ENCODE measurements at places on chromosomes 5 and 9.
A peak's percentile ranks its signal among the peaks of the same experiment; 100 is the strongest.

- DNase-seq, result no peak
Observed at GRCh38 chr5:178389796-178390195, 157.2 kb upstream of the PHYKPL start.

- no peak for DNase-seq
Observed at GRCh38 chr9:81825846-81826516, 102.2 kb upstream of the SPATA31D4 start.

- DNase-seq, result no peak
Observed at GRCh38 chr5:42612750-42613366, 143.8 kb upstream of the CCDC152 start.

GRCh38 chr9:133687856-133688761, 50.0 kb downstream of the SARDH start:
- DNase-seq, result no peak

- DNase-seq, result no peak
Observed at GRCh38 chr5:41763081-41763480, 107.1 kb downstream of the OXCT1 start.

DNA sequence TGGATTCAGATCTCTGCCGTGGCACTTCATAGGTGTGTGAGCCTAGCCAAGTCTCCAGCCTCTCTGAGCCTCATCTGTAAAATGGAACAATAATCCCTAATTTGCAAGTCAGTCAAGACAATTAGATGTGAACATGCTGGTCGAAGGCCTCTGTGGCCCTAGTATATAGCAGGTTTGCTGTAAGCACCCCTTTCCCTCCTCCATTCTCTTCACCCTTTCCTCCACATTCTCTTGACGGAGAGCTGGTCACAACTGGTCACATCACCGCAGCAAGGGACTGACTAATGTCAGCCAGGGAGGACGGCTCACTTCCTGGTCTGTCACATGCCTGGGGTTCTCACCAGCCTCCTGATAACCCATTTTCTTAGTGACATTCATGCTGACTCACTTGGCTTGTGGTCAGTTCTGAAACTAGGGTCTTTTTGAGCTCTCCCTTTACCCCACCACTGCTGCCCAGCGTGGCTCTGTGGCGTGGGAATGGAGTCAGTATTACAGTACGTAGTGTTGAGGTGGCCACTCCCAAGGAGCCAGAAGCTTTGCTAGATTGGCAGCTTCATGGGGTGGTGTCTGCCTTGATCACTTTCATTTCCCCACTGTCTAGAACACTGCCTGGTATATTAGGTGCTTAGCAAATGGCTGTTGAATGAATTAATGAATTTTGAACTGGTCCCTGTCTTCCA, 47.8 kb downstream of the ERGIC1 start:
- no peak for DNase-seq

DNA sequence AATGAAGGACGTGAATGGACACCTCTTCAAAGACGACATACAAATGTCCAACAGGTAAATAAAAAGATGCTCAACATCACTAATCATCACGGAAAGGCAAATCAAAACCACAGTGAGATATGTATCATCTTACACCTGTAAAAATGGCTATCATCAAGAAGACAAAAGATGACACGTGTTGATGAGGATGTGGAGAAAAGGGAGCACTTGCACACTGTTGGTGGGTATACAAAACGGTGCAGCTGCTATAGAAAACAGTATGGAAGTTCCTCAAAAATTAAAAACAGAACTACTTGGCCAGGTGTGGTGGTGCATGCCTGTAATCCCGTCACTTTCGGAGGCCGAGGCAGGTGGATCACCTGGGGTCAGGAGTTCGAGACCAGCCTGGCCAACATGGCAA, 47.9 kb downstream of the STK10 start:
- no peak for DNase-seq

GRCh38 chr9:69324549-69325401, at the start of gene ENTREP1:
Gene ENTREP1 (plus strand): TSS chr9:69325215. CDS start chr9:69325310, 95 bp downstream.
- DNase-seq, result peak; percentile 74

GRCh38 chr9:3285365-3286161, 240.2 kb downstream of the RFX3 start:
- no peak for DNase-seq

DNA sequence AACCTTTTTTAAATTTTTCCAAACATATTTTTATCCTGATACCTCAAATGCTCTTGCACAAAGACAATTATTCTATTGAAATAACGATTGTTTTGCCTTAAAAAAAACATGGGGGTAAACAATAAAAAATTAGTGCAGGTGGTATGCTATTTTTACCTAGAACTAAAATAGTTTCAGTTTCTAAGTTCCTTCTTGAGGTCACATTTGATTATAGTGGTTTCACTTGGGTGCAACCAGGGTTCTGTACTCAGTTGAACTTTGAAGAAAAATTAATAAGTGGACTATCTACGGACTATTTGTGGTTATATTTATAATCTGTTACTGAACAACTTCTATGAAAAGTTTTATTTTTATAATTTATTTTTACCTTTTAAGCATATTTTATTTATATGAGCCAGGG, 387.1 kb upstream of the IZUMO3 start:
- DNase-seq, result no peak

- DNase-seq, result no peak
Observed at GRCh38 chr5:154316223-154316935, 125.8 kb downstream of the GALNT10 start.
